Activated CD4-positive, alpha-beta T cell treated with anti-CD3 and anti-CD28 coated beads, Interleukin-2, amount 50 U/mL, for 24 hours (primary cell): ENCODE measurements at places on chromosomes 7 and 10.
A peak's percentile ranks its signal among the peaks of the same experiment; 100 is the strongest.

- DNase-seq: no peak
Measured at GRCh38 chr10:94358480-94358879, 4.3 kb downstream of the NOC3L start.

DNA sequence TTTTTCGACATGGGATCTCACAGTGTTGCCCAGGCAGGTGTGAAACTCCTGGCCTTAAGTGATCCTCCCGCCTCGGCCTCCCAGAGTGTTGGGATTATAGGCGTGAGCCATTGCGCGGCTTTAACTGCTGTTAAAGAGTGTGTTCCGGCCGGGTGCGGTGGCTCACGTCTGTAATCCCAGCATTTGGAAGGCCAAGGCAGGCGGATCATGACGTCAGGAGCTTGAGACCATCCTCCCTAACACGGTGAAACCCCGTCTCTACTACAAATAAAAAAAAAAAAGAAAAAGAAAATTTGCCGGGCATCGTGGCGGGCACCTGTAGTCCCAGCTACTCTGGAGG lies 1.1 kb downstream of the RABGEF1 start:
- DNase-seq: no peak

- no peak for DNase-seq
Measured at GRCh38 chr10:79026341-79026761, 42.4 kb upstream of the ZMIZ1 start.

GRCh38 chr7:14760730-14761478 lies 141.6 kb downstream of the DGKB start:
- no peak for DNase-seq

DNA sequence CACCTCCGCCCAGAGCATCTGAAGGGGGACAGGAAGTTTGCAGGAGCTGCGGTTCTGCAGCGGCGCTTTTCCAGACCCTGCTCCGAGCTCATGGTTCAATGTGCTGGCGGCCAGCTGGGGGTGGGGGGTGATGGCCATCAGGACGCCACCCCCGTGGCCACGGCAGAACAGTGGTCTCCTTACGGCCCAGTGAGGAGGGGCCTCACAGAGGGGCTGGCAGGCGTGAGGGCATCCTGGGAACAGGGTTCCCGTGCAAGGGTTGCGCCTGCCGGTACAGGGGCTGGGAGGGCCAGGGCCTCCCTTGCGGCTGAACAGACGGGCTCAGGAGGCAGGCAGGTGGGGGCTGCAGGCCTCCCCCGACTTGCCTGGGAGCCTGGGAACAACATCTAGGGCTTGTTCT lies 39.0 kb upstream of the GNA12 start:
- no peak for DNase-seq

DNA sequence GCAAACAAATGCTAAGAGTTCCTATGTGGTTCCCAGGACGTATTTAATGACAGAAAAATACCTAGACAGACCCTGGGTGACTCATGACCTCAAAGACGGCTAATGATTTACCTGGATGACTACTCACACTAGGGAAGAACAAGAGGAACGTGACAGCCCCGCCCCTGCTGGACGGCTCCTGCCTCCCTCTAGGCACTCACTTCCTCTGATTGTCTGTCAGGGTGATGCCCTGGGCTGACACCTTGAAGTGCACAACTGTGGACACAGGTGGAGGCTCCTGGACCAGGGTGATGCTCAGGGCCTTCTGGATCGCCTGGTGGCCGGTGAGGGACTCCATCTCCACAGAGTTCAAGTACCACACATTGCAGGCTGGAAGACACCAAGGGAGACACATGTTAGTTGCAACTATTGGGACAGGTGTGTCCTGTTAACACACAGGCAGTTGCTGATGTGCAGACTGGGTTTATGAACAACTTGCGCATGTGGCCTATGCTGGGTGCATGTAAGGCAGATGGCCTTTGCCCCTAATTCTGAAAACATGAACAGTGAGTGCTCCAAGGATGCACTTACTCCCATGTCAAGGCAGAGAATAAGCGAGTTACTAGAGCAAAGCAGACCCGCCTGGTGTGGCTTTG lies 298.3 kb downstream of the TNS3 start:
- DNase-seq: no peak

- no peak for DNase-seq
Measured at GRCh38 chr10:90193240-90193985, 492.0 kb downstream of the KIF20B start.

- DNase-seq: no peak
Measured at GRCh38 chr10:55158633-55159032, 357.6 kb upstream of the PCDH15 start.

DNA sequence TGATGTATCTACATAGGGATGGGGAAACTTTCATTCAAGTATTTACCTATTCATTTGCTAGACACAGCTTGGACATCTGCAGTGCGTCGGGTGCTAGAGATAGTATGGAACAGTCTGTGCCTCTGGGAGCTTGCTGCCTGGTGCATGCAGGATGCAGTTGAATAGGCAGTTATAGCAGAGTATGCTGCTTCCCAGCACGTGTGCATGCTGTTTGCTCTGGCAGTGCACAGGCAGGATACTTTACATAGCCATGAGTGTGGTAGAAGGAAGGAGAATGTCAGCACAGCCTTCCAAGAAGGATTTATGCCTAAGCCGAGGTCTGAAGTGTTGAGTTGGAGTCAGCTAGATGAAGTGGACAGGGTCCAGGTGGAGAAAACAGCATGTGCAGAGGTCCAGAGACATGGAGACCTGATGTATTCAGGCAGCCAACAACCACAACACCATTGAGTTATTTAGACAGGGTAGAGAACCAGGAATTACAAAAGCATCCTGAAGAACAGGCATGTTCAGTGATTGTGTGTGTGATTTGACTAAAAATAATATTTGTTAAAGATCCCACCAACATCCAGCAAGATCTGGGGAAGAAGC lies 8.1 kb downstream of the MAP3K8 start:
- no peak for DNase-seq

GRCh38 chr7:122789156-122789555 lies 86.4 kb upstream of the RNF148 start:
- no peak for DNase-seq

- DNase-seq: no peak
Measured at GRCh38 chr10:116627386-116627933, 6.7 kb downstream of the PNLIPRP2 start.

DNA sequence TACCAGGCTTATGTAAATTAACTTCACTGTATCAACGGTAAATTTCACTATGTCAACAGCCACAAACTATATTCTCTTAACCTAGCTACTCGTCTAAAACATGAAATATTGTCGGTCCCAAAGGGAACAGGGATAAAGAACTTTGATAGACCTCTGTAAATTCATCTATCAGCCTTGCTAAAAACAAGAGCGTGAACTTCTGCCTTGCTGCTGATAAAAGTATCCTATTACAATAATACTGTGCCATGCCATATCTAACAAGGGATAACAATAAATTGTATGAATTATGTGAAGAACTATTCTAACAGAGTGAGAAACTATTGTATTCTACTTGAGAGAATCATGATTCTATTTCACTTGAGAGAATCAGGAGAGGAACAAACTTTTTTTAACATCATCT lies 117.2 kb downstream of the CNOT4 start:
- no peak for DNase-seq

GRCh38 chr7:102169651-102170392 lies 116.8 kb upstream of the SH2B2 start:
- DNase-seq: no peak

DNA sequence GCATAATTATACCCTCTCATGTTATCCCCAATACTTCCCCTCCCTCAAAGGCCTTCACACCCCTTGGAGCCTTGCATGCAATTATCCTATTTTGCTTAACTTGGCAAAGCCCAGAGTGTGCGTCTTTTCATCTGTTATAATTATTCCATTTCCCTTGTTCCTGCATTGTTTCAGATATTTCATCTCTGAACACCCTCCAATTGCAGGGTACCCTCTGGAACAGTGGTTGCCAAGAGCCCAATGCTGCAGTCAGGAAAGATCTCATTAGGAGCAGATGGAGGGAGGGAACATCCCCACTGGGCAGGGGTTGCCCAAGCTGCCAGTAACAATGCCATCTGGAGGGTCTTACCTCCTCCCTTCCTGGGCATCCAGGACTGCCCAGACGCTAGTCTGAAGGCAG lies 18.4 kb upstream of the GOLGA7B start:
- no peak for DNase-seq

- DNase-seq: no peak
Measured at GRCh38 chr7:142809671-142810070, 38.9 kb downstream of the PRSS2 start.

GRCh38 chr10:51767103-51767763 lies 67.8 kb upstream of the CSTF2T start:
- DNase-seq: no peak

- no peak for DNase-seq
Measured at GRCh38 chr10:65701168-65701776, 1224.6 kb upstream of the LRRTM3 start.

- DNase-seq: no peak
Measured at GRCh38 chr10:104351061-104351702, 2.5 kb upstream of the CFAP58 start.

GRCh38 chr10:34292675-34293074 lies 522.4 kb downstream of the PARD3 start:
- no peak for DNase-seq

GRCh38 chr10:86361156-86362128 lies 5.2 kb downstream of the GRID1 start:
- no peak for DNase-seq

DNA sequence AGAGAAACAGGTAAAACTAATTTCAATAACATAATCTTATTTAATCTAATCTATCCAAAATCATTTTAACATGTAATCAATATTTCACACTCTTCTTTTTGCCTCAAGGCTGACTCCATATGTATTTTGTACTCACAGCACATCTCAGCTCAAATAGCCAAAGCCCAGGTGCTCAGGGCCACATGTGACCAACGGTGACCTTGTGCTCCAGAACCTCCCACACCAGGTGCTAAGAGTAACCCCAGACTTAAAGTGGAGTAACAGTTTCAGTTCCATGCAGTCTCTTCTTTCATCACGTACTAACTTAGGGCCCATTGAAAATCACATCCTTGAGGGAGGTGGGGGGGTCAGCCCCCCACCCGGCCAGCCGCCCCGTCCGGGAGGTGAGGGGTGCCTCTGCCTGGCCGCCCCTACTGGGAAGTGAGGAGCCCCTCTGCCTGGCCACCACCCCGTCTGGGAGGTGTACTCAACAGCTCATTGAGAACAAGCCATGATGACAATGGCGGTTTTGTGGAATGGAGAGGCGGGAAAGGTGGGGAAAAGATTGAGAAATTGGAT lies 47.3 kb downstream of the NCAPG2 start:
- no peak for DNase-seq

GRCh38 chr10:63206997-63207811 lies 74.1 kb downstream of the NRBF2 start:
- no peak for DNase-seq

DNA sequence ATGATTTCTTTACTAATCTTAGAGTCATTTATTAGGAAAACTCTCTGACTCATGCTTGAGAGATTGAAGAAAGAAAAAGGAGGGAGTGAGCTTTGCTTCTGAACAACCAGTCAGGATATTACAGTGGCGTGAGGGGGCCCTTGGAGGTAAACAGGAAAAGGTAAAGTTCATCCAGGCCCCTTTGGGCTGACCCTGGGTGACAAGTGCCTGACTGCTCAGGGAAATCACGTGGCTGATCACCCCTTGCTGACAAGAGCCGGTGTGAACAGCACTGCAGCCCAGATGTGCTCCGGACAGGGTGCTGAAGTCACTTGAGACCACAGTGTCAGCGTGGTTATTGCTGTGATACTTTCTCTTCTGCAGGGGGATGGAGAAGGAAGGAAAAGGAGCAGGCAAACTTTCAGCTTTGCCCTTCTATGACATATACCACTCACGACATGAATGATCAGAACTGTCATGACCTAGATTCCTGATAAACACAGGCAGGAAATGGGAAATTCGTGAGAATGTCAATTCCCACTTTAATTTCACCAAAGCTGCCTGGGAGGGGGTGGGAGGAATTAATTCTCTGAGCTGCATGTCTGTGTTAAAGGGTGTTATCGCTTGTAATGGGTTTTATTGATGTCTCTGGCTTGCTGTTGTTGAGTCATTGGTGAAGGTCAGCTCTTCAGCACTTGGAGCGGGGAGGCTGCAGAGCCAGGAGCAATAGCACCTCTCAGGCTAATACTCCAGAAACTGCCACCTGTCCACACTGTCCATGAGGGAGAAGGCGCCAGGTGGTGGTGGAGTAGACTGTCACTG lies 139.8 kb upstream of the AOAH start:
- DNase-seq: no peak

DNA sequence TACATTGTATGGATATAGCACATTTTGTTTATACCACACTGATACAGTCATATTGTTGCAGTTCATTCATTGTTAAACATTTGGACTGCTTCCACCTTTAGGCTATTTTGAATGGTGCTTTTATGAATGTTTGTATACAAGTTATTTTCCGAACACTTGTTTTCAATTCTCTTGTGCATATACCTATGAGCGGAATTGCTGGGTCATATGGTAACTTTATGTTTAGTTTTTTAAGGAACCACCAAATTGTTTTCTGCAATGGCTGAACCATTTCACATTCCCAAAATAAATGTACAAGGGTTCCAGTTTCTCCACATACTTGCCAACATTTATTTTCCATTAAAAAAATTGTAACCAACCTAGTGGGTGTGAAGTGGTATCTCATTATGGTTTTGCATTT lies 4.0 kb upstream of the EXOC4 start:
- DNase-seq: no peak

- DNase-seq: no peak
Measured at GRCh38 chr7:13770305-13770704, 219.2 kb downstream of the ETV1 start.

DNA sequence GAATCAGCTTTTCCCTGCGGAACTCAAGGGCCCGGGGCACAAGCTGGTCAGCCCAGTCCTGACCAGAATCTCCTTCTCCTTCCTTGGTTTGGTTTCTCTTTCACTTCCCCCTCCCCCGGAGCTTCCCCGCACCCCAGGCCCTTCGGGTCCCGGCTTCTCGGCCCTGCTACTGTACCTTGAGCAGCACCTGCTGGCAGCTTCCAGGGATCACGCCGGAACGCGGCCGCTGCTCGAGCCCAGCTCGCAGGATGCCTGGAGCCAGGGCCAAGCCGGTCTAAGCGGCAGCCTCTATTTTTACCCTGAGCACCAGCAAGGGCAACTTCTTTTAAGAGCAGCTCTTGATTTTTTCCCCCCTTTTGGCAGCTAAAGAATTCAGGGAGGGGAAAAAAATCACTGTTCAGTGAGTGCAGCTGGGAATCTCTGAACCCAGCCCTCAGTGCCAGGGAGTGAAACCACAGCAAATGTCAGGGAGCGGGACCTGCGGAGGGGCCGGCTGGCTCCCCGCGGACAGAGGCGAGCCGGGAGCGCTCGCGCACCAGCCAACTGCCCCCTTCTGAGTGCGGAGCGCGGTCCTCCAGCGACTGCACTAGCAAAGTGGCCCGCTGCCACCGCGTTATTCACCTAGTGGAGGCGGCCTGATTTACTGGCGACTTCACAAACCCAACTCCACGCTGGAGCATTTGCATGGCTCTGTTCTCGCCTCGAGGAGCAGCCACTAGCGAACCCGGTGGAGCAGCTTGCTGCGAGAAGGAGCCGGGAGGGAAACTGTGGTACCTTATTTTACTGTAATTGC lies 2.4 kb upstream of the INHBA start:
- DNase-seq: peak; percentile 46

DNA sequence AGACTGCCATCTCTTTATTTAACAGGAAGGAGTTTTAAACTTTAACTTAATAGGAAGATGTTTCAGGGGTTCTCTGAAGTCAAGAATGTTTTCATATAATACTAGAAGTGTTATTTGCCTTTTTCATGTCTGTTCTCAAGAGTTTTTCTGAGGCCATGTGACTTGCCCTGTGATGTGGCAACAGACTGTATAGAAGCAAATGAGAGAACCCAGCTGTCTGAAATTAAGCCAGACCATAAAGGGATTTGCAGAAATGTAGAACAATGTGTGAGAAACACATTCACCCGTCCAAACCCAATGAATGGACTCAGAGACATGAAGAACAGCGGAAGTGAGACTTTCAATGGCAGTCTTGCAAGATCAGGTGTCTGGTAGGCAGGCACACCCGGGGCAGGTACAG lies 23.8 kb downstream of the MAPK8 start:
- DNase-seq: no peak
